ENCODE measurements at places on chromosomes 5 and 9.

DNA sequence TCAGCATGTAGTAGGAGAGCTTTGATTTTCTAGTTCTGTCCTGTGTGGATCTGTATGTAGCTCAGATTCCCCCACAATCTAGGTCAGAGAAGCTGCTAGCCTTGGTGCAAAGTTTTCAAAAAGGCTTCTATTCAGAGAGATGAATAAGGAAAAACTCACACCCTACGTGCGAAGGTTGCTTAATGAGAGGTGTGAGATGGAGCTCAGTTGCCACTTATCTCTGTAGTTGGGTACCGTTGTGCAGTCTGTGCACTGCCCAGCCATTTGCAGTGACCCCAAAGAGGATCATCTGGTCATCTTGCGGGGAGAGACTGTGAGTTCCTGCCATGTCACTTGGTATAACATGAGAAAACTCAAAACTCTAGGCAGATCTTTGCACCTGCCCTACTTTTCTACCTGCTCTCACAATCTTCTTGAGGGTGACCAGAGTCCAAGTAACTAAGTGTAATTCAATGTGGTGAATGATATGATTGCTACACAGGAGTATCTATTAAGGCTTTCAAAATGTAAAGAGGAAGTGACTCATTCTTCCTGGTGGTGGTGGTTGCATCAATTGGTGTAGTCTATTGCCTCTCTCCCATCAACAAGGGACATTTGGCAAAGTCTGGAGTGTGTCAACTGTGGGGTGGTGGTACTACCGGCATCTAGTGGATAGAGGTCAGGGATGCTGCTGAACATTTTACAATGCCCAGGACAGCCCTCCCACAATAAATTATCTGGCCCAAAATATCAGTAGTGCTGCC is 65.2 kb downstream of the TMC1 start:
- peak; percentile 62 for DNase-seq

DNA sequence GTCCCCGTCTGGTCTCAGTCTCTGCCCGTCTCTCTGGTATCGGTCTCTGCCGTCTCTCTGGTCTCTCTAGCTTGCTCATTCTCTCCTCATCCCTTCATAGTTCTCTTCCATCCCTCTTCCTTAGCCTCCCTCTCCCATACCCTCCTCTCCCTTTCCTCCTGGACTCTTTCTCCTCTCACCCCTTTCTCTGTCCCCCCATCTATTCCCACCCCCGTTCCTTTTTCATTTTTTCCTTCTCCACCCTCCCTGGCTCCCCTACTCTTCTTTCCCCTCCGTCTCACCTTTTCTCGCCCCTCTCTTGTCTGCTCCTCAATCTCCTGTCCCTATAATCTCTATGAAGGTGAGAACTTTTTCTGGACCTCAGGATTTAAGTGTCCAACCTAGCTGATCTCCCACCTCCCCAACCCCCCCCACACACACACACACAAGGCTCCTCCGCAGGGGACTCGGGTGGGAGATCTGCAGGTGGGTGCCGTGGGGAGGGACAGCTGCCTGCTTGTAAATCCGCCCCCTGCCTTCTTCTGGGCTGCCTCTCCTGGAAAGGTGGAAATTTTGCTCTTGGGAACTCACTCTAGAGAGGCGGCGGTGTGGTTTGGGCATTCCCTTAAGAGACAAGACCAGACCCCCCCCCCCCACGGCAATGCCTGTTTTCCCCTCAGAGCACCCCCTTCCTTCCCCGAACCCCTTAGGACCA is 953 bp downstream of the UBE2QL1 start:
- DNase-seq, result no peak

GRCh38 chr9:135776893-135777622 is 75.1 kb downstream of the KCNT1 start:
- peak; percentile 13 for DNase-seq

DNA sequence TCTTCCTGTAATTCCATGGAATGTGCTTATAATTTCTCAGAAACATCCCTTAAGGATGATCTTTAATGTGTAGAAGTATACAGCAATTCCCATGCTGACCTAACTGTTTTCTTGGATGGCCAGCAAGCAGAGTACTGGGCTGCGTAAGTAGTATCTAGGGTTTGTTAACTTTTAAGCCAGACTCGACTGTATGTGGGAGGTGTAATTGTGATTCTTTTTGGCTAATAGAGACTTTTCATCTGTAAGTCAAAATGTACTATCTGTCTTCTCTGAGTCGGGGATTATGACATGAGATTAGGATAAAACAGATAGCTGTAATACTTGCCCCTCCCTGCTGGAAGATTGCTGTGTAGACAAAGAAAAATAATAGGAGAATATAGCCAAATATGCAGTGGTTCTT is 169.3 kb downstream of the SGCD start:
- DNase-seq, result no peak

DNA sequence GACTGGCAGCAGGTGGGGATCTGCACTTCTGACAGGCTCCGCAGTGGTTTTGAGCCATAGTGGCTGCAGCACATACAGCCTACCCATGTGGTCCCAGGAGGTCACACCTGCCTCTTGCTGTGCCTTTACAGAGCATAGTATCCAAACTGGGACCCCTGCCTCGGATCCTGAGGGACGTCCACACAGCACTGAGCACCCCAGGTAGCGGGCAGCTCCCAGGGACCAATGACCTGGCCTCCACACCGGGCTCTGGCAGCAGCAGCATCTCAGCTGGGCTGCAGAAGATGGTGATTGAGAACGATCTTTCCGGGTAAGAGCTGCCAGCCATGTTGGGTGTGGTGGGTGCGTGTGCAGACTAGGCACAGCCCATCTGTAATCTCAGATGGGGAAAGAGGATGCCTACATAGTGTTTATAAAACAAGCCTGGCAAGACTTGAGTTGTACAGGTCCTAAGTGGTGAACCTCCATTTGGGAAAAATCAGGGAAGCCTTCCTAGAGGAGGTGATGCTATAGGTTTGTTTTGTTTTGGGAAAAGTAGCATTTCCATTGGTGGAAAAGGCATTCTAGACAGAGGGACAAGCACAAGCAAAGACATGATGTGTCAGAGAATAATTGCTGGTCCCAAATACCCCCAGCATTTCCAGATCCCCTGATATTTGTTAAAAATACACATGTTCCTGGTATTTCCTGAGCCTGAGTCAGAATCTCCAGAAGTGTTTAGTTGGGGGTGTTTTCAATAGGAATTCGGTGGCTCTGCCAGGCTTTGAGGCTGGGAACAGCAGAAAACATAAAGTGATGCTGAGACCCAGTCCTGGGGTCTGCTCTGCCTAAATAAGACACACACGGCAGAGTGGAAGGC is 119.2 kb downstream of the DAB2IP start:
- DNase-seq, result no peak
